ENCODE measurements at places on chromosomes 5 and 9.

DNA sequence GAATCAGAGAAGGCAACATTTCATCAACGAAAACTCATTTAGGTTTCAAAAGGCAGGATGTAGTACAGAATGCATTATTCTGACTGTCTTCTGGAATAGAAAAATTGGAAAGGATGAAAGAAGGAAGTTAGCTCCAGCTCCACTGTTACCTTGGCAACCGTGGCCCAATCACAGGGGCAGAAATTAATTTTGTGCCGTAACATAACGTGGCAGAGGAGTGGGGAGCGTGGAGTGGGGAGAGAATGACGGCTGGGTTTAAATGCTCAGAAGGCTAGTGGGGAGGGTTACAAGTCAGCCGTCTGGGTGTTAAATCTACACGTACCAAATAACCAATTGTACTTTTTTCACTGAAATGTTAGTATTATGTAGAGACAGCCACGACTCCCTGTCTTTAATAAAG is 32.3 kb upstream of the EQTN start:
- no peaks in the 10 kb centered on the region for H3K27me3 ChIP-seq
- no peak for DNase-seq
- H3K27ac ChIP-seq: no peak overlapping the region
- H3K4me3 ChIP-seq: no peak overlapping the region
- H3K4me1 ChIP-seq: peaks cover 7% of the 10 kb centered on the region

DNA sequence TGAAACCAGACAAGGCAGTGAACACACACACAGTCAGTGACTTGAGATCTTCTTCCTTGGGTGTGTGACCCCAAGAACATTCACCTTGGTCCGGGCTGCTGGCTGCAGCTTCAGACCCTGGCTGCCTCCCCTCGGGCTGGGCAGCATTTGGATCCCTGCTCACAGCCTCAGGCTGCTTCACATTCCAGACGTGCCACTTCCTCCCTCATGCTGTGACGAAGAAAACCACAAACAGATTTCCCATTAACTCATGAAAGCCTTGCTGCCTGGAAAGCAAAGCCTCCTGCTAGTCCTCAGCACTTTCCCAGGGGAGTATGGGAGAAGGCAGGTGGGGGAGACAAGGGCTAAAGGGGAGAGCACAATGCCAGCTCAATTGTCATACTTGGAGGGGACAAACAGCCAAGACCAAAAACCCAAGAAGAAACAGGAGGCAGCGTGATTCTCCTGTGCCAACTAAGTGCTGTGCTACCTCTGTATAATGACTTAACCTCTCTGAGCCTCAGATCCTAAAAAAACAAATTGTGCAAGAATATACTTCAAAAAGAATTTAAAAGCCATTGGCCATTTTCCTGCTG is 594.6 kb upstream of the BRINP1 start:
- DNase-seq: no peak
- H3K36me3 ChIP-seq: no peaks in the 10 kb centered on the region
- H3K27me3 ChIP-seq: peaks cover 8% of the 10 kb centered on the region

DNA sequence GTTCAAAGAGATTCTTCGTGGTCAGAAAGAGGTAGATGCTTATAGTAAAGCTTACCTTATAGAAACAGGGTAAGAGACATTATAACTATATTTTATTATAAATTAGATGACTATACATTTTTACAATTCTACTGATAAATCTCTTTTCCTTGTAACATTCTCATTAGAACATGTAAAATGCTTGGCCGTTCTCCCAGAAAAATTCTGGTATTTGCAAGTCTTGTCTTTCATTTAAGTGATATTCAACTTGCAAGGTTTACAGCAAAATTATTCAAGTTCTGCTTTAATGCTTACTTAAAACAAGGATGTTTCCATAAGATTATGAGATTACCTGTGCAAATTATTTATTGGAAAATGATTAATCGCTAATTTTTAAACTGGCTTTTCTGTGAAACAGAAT is 41.3 kb upstream of the CDH18 start:
- no peaks in the 10 kb centered on the region for H3K27me3 ChIP-seq
- DNase-seq: no peak
- no peaks in the 10 kb centered on the region for H3K4me1 ChIP-seq
- H3K4me3 ChIP-seq: no peak overlapping the region

GRCh38 chr5:57937025-57937424 is 454.4 kb upstream of the ACTBL2 start:
- no peaks in the 10 kb centered on the region for H3K4me1 ChIP-seq
- no peaks in the 10 kb centered on the region for H3K27me3 ChIP-seq
- H3K4me3 ChIP-seq: no peak overlapping the region
- no peak overlapping the region for H3K27ac ChIP-seq
- no peaks in the 10 kb centered on the region for H3K36me3 ChIP-seq

DNA sequence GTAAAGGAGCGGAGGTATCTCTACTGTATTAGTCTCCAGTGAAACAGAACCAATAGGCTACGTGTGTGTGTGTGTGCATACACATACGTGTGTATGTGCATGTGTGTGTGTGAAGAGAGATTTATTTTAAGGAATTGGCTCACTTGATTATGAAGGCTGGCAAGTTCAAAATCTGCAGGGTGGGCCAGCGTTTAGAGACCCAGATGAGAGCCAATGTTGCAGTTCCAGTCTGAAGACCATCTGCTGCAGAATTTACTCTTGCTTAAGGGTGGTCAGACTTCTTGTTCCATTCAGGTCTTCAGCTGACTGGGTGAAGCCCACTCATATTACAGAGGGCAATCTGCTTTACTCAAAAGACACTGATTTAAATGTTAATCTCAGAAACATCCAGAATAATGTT is 119.2 kb downstream of the FGF18 start:
- DNase-seq: no peak
- no peaks in the 10 kb centered on the region for H3K4me1 ChIP-seq
- H3K36me3 ChIP-seq: no peaks in the 10 kb centered on the region

GRCh38 chr9:129885670-129886106 is 50.4 kb downstream of the USP20 start:
- H3K4me3 ChIP-seq: peak overlapping the region; percentile 65
- peaks cover 36% of the 10 kb centered on the region for H3K4me1 ChIP-seq
- peak overlapping the region; percentile 85 for H3K27ac ChIP-seq
- no peaks in the 10 kb centered on the region for H3K27me3 ChIP-seq

GRCh38 chr5:72523960-72524582 is 16.9 kb upstream of the ZNF366 start:
- no peaks in the 10 kb centered on the region for H3K27me3 ChIP-seq
- no peak overlapping the region for H3K4me3 ChIP-seq
- no peak for DNase-seq
- H3K36me3 ChIP-seq: no peaks in the 10 kb centered on the region
- H3K4me1 ChIP-seq: no peaks in the 10 kb centered on the region
- no peak overlapping the region for H3K27ac ChIP-seq

DNA sequence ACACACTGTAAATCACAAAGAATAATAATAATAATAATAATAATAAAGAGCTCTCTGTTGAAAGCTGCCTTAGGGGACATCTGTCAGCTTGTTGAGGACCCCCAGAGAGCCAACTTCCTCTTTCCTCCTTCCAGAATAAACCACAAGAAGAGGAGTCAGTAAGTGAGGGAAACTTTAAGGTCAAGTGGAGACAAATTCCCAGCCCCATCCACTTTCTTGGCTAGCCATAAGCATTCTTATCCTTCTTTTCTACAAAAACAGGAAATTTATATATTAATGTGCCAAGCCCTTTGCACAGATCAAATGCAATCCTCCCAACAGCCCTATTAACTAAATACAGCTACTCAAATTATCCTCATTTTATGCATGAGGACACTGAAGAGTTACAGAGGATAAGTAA is 9.4 kb upstream of the C5orf58 start:
- H3K27ac ChIP-seq: no peak overlapping the region
- H3K4me3 ChIP-seq: no peak overlapping the region
- no peaks in the 10 kb centered on the region for H3K27me3 ChIP-seq
- H3K36me3 ChIP-seq: no peaks in the 10 kb centered on the region

GRCh38 chr5:146345240-146345577 is 6.6 kb downstream of the POU4F3 start:
- H3K4me3 ChIP-seq: no peak overlapping the region
- H3K27ac ChIP-seq: no peak overlapping the region
- H3K27me3 ChIP-seq: peaks cover 40% of the 10 kb centered on the region
- H3K36me3 ChIP-seq: no peaks in the 10 kb centered on the region
- H3K4me1 ChIP-seq: peaks cover 4% of the 10 kb centered on the region

GRCh38 chr9:128245421-128246151 is 30.2 kb downstream of the GOLGA2 start:
- no peak for DNase-seq
- H3K36me3 ChIP-seq: no peaks in the 10 kb centered on the region
- peak overlapping the region; percentile 57 for H3K27ac ChIP-seq
- no peak overlapping the region for H3K4me3 ChIP-seq
- peaks cover 10% of the 10 kb centered on the region for H3K4me1 ChIP-seq

GRCh38 chr9:76916231-76916630 is 10.3 kb upstream of the PRUNE2 start:
- no peak overlapping the region for H3K4me3 ChIP-seq
- no peaks in the 10 kb centered on the region for H3K36me3 ChIP-seq
- no peak overlapping the region for H3K27ac ChIP-seq

DNA sequence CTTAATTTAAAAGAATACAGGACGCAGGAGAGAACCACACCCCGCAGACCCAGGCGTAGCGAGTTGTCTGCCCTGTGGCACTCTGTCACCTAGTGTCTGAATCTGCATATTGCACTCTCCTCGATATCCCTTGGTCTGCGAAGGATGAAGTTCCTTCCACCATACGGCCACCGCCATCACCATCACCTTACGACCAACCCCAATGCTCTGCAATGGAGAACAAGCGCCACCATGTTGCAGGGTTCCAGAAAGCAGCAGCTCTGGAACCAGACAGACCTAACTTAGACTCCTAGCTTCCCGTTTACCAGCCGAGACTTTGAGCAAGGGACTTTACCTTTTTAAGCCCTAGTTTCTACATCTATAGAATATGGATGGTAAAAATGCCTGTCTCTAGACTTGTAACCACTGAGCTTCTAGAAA is 77.4 kb upstream of the DMRT1 start:
- H3K36me3 ChIP-seq: no peaks in the 10 kb centered on the region
- no peak for DNase-seq
- peaks cover 43% of the 10 kb centered on the region for H3K4me1 ChIP-seq
- peak overlapping the region; percentile 10 for H3K4me3 ChIP-seq

- H3K27ac ChIP-seq: no peak overlapping the region
- H3K36me3 ChIP-seq: no peaks in the 10 kb centered on the region
- H3K4me3 ChIP-seq: no peak overlapping the region
- H3K4me1 ChIP-seq: no peaks in the 10 kb centered on the region
Measured at GRCh38 chr5:76682387-76682786, 33.5 kb upstream of the F2R start.

DNA sequence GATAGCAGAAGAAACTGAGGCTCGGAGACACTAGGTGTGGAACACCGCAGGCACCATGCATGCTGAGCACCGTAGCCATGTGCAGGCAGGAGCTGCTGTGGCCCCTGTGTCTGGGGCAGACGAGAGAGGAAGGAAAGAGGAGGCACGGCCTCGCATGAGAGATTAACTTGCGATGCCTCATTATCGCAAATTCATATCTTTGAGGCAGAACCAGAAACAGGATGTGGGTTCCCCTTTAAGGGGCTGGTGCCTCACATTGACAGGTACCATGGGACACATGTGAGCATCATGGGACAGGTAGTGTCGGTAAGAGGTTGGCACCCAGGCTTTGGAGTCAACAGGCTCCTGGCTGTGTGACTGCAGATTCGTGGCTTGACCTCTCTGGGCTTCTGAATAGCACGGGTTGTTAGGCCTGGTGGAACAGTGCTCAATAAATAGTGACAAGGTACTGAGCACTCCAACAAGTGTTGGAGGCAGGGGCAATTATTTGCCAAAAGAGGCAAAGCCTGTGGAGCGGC is 40.8 kb downstream of the NAIF1 start:
- H3K27ac ChIP-seq: peak overlapping the region; percentile 64

- H3K27ac ChIP-seq: no peak overlapping the region
- no peaks in the 10 kb centered on the region for H3K36me3 ChIP-seq
- DNase-seq: no peak
- no peak overlapping the region for H3K4me3 ChIP-seq
- peaks cover 17% of the 10 kb centered on the region for H3K4me1 ChIP-seq
- H3K27me3 ChIP-seq: no peaks in the 10 kb centered on the region
Measured at GRCh38 chr5:172530878-172531703, 76.8 kb upstream of the SH3PXD2B start.

DNA sequence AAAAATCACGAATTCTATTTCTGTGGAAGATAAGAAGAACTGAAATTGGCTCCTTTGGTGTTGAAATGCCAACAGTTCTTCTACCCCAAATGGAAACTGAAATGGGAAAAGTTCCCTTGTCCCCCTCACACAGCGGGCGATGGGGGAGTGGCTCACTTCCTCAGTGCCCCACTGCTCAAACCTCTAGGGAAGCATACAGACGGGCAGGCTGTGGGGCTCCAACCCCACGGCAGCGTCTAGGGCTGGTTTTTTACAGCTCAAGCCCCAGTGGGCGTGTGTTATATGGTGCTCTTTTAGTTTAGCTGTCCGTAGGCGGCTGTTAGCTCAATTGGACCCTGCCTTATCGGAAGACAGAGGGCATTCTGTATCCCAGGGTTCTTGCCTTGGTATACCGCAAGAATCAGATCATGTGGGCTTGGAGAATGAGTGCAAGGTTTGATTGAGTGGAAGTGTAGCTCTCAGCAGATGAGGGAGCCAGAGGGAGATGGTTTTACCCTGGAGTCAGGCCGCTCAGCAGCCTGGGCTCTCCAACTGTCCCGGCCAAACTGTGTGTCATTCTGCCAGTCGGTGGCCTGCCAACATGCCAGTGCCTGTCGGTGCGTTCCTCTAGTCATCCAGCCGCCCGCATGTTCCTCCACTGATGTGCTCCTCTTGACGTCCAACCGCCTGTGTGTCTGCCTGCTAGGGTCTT is 166.3 kb upstream of the ZNF608 start:
- no peak overlapping the region for H3K4me3 ChIP-seq
- no peak for DNase-seq
- H3K4me1 ChIP-seq: peaks cover 15% of the 10 kb centered on the region
- no peaks in the 10 kb centered on the region for H3K36me3 ChIP-seq
- no peaks in the 10 kb centered on the region for H3K27me3 ChIP-seq

DNA sequence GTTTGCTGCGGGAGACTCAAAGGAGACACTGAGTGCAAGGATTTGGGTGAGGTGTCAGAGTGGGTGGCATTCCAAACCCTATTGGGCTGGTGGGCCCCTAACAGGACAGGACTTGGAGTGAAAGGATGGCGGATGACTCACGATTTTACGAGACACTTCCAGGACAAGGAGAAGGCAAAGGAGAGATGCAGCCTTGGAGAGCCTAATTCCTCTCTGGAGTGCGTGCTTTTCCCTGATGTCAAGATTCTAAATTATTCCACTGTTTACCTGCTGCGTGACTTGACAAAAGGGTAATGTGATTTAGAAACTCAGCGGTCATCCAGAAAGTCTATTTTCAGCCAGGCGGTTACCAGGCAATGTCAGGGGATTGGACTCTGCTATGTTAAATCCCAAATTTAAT is 41.6 kb upstream of the CD180 start:
- H3K4me3 ChIP-seq: no peak overlapping the region
- no peak overlapping the region for H3K27ac ChIP-seq
- DNase-seq: no peak
- no peaks in the 10 kb centered on the region for H3K36me3 ChIP-seq
- H3K4me1 ChIP-seq: peaks cover 5% of the 10 kb centered on the region

- DNase-seq: no peak
- no peak overlapping the region for H3K27ac ChIP-seq
- H3K36me3 ChIP-seq: no peaks in the 10 kb centered on the region
- H3K27me3 ChIP-seq: no peaks in the 10 kb centered on the region
Measured at GRCh38 chr5:123756816-123757215, 244.8 kb downstream of the CSNK1G3 start.

GRCh38 chr5:168165221-168165914 is 126.1 kb upstream of the WWC1 start:
- DNase-seq: no peak
- no peak overlapping the region for H3K4me3 ChIP-seq
- H3K36me3 ChIP-seq: no peaks in the 10 kb centered on the region
- H3K4me1 ChIP-seq: peaks cover 17% of the 10 kb centered on the region

GRCh38 chr9:96064826-96065481 is 189.5 kb downstream of the ERCC6L2 start:
- H3K27ac ChIP-seq: no peak overlapping the region
- H3K27me3 ChIP-seq: no peaks in the 10 kb centered on the region
- H3K36me3 ChIP-seq: no peaks in the 10 kb centered on the region
- DNase-seq: no peak
- H3K4me1 ChIP-seq: peaks cover 19% of the 10 kb centered on the region
